Stimulated activated CD4-positive, alpha-beta T cell treated with anti-CD3 and anti-CD28 coated beads, Interleukin-4, amount 100 ng/mL, for 48 hours (primary cell): ENCODE measurements at places on chromosomes 6 and 20.

DNA sequence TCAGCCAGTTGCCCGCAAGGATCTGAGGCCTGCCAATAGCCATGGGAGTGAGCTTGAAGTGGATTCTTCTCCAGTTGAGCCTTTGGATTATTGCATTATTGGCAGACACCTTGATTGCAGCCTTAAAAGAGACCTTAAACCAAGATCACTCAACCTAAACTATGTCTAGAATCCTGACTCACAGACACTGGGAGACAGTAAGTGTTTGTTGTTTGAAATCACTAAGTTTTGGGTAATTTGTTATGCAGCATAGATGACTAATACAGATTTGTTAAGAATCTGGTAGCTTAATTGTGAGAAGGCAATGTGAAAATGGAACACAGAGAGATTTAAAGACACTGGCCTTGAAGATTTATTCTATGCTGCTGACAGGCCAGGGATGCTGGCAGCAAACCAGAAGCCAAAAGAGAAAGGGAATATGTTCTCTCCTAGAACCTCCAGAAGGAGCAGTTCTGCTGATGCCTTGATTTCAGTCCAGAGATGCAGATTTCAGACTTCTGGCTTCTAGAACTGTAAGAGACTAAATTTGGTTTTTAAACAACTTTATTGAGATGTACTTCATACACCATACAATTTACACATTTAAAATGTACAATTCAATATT is 17.6 kb downstream of the SIRPD start:
- no peak for DNase-seq

- no peak for DNase-seq
Measured at GRCh38 chr6:12369781-12370262, 79.7 kb downstream of the EDN1 start.

- DNase-seq: peak; percentile 5
Measured at GRCh38 chr20:24102290-24102689, 113.7 kb upstream of the GGTLC1 start.

- no peak for DNase-seq
Measured at GRCh38 chr6:121838842-121839241, 403.4 kb downstream of the GJA1 start.

DNA sequence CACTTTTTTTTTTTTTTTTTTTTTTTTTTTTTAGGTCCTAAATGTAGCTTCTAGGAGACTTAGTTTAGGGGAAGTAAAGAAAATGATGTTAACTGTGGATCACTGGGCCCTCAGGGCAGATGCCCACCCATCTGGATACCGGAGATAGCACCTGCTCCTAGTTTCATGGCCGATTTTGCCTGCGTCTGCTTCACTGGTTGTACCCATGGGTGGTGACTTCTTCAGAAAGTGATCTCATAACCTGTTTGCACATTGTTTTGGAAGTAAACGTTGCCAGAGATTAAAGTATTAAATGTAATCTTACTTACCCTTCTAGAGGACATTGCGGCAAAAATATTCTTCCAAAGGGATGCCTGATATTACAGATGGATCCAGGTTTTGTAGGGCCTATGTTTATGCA is 79.8 kb upstream of the SGK1 start:
- no peak for DNase-seq

DNA sequence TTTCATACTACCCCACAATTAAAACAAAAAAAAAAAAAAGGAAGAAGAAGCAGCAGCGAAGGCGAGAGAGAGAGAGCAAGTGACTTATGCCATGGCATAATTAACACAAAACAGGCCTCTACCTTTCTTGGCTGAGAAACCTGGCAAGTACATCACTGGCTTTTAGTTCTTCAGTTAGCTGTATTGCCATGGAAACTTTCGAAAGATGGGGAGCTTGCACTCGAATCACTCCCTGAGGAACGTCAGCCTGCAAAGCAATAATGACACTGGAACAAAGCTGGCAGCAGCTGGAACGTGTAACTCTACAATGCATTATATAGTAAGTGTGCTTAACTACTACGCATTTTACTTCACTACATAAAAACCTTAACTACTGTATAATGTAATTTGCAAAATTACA is 126.1 kb downstream of the ARHGAP18 start:
- no peak for DNase-seq

DNA sequence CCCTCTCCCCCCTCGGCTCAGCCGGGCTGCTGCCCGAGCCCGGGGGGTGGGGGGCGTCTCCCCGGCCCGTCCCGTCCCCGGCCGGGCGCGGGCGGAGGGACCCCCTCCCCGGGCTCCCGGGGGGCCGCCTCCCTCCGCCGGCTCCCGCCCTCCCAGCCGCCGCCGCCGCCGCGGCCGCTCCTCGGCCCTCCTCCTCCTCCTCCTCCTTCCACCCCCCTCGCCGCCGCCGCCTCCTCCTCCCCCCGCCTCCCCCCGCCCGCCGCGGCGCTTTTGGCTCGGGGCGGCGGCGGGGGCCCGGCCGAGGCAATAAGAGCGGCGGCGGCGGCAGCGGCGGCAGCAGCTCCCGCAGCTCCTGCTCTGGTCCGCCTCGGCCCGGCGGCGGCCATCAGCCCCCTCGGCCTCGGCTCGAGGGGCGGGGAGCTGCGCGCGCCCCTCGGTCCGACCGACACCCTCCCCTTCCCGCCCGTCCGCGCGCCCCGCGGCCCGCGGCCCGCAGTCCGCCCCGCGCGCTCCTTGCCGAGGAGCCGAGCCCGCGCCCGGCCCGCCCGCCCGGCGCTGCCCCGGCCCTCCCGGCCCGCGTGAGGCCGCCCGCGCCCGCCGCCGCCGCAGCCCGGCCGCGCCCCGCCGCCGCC is 38.7 kb downstream of the GNAS start:
- DNase-seq: peak; percentile 67

- DNase-seq: no peak
Measured at GRCh38 chr6:170132011-170132521, 158.8 kb downstream of the DLL1 start.

GRCh38 chr6:119407156-119407555 is 57.6 kb upstream of the MAN1A1 start:
- no peak for DNase-seq

DNA sequence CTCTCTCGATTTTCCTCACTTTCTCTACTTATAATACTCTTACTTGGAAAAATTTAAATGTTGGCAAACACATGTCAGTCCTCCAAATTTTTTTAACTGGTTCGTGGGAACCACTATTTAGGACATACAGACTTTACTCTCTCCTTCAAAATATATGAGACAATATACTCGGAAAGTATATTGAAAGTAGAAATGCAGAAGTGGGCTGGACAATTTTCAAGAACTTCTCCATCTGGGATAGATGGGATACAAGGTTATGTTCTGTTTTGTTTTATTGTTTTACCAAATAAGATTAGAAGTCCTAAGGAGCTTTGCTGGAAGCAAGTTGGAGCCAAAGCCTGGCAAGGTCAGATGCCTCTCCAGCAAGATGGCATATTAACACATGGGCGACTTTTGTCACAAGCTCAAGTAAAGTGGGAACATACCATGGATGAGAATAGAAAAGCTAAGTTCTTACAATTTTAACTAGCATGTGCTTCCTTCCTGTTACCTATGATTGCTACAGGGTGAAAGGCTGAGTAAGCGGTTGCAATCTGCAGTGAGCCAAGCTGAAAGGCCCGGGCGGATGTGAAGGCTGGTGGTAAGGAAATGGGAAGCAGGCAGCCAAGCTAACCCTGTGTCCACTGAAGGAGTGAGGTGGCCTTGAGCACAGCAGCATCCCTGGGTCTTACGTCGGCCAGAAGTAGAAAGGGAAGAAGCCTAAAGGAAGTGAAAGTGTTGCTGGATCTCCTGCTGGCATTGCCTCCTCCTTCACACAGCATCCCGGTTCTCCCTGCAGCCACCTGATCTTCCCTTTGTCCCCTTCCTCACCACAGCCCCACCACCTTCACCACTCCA is 7.1 kb downstream of the MAP3K5 start:
- peak; percentile 38 for DNase-seq

- no peak for DNase-seq
Measured at GRCh38 chr6:9083108-9083507, 647.8 kb upstream of the SLC35B3 start.

- DNase-seq: no peak
Measured at GRCh38 chr6:10323018-10323417, 91.9 kb downstream of the TFAP2A start.

- DNase-seq: no peak
Measured at GRCh38 chr6:157620944-157621343, 202.1 kb upstream of the SNX9 start.

DNA sequence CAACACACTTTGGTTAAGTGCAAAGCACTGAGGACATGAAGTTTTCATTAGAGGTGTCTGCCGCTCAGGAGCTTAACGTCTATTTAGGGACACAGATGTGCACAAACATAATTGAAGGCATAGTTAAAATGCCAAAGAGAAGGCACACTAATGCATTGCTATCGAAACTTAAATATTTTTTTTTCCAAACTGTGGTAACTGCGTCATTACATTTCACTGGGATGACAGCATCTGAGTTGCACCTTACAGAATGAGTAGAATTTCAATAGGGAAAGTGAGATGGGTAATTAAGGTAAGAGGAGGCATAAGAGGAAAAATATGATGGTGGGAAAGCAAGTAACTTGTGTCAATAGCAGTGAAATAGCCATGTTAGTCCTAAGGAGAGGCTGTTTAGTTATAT is 75.1 kb upstream of the ADGRG6 start:
- DNase-seq: no peak

DNA sequence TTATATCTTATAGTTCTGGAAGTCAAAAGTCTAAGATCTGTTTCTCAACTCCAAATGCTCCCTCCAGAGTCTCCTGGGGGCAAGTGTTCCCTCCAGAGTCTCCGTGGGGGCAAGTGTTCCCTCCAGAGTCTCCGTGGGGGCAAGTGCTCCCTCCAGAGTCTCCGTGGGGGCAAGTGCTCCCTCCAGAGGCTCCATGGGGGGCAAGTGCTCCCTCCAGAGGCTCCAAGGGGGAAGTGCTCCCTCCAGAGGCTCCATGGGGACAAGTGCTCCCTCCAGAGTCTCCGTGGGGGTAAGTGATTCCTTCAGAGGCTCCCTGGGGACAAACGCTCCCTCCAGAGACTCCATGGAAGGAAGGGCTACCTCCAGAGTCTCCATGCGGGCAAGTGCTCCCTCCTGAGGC is 34.0 kb upstream of the THBS2 start:
- no peak for DNase-seq

- no peak for DNase-seq
Measured at GRCh38 chr6:20362623-20363022, 39.1 kb upstream of the E2F3 start.

GRCh38 chr20:60424267-60424902 is 466.2 kb downstream of the CDH26 start:
- DNase-seq: no peak

DNA sequence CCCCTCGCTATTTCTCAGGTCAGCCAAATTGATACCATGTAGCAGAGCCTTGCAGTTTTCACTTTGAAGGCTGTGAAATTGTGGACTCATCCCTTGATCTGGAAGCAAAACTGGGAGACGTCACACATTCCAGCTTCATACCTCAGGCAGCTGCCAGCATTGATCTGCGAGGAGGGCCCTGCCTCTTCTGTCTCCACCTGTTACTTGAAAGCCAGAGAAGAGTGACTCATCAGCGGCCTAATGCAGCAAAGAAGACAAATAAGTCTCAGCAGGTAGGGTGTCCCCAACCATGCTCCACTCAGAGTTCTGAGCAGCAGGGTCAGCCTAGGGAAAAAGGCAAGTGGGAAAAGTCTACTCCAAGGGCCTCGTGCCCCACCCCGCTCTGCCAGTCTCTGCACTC is 69.4 kb upstream of the BMP2 start:
- DNase-seq: no peak

- no peak for DNase-seq
Measured at GRCh38 chr6:16136091-16136490, 7.2 kb downstream of the MYLIP start.

GRCh38 chr6:68876792-68877493 is 241.9 kb downstream of the ADGRB3 start:
- DNase-seq: no peak

DNA sequence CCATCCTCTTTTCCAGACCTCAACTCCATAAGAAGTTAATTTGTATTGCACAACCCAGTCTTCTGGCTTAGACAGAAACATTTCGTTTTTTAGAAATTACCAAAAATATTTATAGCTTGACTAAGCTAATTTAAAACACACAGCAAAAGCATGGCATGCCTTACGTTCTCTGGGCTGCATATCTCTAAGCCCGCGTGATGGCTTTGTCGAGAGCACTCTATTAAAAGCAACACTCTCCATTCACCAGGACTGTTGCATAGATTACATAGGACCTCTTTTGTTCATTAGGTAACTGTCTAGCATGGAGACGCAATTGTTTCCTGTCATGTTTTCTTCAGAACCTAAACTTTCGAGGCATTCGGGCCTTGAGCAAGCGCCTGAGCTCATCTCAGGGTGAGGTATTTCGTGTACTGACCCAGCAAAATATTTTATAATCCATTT is 104.5 kb downstream of the IBTK start:
- no peak for DNase-seq

- no peak for DNase-seq
Measured at GRCh38 chr6:165618241-165618640, 44.8 kb downstream of the PDE10A start.

GRCh38 chr6:167555836-167556235 is 230.9 kb downstream of the TTLL2 start:
- DNase-seq: no peak

- no peak for DNase-seq
Measured at GRCh38 chr6:32867022-32867477, 13.1 kb downstream of the PSMB9 start.

DNA sequence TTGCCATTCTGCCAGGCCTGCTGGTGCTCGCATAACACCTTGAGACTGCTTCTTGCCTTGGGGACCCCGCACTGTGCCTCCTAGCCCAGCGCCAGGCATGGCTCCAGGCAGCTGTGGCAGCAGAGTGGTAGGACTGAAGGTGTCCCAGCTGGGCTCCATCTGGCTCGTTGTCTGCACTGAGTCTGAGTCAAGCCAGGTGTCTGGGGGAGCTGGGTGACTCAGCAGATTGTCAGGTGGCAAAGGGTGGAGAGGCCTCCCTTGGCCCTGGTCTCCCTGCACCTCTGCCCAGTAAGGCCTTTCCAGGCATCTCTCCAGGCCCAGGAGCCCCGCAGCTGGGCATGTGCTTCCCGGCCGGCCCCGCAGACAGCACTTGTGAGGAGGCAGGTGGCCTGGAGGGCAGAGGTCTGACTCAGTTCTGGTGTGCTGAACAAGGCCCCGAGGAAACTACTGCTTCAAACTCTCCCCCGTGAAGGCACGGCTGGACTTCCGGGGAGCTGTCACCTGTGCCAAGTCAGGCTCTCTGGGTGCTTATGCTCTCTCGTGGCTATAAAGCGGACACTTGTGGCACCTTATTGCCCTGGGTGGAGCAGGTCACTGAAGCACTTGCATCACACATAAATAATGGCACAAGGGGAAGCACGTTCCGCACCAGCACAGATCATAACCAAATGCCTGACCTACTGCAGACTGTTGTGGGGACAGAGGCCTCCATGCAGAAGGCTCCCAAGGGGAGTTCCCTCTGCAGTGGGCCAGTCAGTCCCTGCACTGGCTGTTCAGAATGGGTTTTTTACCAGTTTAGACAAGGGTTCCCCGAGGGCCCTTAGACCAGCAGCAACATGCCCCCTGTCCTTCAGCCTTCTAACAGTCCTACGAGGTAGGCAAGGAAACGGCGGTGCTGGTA is 27.5 kb downstream of the FOXC1 start:
- no peak for DNase-seq
